ENCODE measurements at places on chromosomes 4 and X.

DNA sequence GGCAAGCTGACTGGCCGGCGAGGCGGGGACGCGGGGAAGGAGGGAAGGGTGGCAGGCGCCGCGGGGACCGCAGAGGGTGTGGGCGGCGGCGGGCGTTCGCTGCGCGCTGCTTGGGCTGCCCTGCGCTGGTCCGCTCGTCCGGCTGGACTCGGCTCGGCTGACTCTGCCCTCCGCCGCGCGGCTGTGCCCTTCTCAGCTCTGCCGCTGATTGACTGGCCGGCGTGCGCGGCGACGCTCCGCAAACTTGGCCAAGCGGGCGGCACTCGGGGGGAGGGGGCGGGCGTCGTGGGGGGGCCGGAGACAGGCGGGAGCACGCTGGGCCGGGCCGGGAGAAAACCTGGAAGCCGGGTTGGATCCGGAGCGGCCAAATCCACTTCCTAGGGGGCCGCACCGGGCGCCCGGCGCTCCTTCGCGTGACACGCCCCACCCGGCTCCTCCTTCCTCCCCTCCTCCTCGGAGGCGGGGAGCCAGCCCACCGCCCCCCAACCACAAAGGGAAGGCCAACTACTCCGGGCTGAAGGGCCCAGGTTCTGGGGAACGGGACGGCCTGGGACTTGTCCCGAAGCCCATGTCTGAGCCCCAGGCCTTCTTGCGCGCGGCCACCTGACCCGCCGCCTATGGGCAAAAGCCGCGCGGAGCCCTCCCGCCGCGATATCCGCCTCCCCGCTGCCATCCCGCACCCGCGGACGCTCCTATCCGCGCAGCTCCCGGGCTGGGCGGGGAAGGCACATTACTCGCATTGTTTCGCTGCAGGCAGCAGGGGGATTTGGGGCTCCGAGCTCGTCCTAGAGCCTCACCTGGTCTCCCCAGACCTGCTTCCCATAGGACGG, at the start of gene GPC4:
GPC4 (minus strand) TSS at position 214 of the 830 bp plus-strand sequence. CDS start 524 bp downstream, outside the sequence.
- no peak for DNase-seq

- DNase-seq: no peak
Observed at GRCh38 chr4:139774759-139775487, 109.3 kb downstream of the MGST2 start.

DNA sequence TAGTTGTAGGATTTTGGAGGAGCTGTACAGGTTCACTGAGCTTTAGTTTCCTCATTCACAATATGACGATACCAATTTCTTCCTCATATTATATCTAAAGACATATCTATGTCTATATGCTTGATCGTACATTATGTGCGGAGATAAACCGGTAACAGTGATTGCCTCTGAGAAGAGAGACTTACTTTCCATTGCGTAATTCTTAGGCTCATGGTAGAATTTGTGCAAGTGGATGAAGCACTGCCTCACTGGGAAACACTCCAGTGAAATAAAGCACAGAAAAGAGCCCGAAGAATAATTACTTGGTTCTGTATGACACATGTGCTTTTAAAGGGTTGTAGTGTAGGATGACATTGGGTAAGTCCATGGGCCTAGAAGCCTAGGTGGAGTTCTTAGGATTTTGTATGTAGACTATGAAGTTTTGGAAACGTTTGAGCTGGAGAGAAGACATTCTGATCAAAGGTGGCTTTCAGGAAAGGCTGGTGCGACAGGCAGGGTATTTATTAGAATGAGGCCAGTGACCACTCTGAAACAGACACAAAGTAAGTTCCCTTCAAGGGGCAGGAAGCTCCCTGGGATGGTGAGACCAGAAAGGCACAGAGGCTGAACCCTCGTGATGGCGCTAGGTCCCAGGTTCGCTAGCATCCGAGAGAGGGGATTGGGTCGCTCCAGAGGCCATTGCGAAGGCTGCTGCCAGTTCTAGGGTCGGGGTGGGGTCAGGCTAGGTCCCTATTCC, 649 bp upstream of the VBP1 start:
- DNase-seq: no peak

GRCh38 chr4:101993002-101993841, 202.7 kb downstream of the BANK1 start:
- no peak for DNase-seq
